Activated CD8-positive, alpha-beta memory T cell treated with anti-CD3 and anti-CD28 coated beads, Interleukin-2, amount 10 ng/mL, durations not matched to agents 7 days and 5 days (primary cell): ENCODE measurements at places on chromosomes 5 and 9. TPM values are rescaled to one million over a fixed set of nuclear protein-coding genes. Genes with fewer than 3 reads are reported as not detected.

The IFNA7 gene
- total RNA-seq: not detected

The TMEM8B gene
- 1.2 TPM for total RNA-seq

The SARDH gene
- 0.38 TPM for total RNA-seq

The REXO4 gene
- 27.5 TPM for total RNA-seq

The SHOC1 gene
- total RNA-seq: not detected

The PHF2 gene
- 25.1 TPM for total RNA-seq

The SLC46A2 gene
- total RNA-seq: not detected

The REEP5 gene
- 97.0 TPM for total RNA-seq

The IFNB1 gene
- 1.2 TPM for total RNA-seq

The RAPGEF1 gene
- 187 TPM for total RNA-seq

The OR1J4 gene
- total RNA-seq: not detected

The PCDHA5 gene
- not detected for total RNA-seq
